Thoracic aorta (tissue), 2 donors: ENCODE measurements at places on chromosomes 1 and 21.

DNA sequence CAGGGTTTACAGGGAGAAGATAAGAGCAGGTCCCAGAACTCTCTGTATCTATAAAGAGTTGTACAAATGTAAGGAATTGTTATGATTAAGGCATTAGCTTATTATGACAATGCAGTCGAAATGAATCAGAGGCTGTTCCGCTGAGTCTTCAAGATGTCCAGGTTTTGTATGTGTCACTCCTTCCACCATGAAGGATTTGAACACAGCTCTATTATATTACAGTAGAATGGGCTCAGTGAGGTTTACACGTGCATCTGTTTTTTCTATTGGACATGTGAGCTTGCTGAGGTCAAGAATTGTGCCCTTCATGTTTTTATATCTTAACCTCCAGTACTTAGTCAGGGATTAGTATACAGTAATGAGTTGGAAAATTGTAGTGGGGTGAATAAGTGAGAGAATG lies 86.3 kb downstream of the MPZL1 start:
- no peak for DNase-seq

DNA sequence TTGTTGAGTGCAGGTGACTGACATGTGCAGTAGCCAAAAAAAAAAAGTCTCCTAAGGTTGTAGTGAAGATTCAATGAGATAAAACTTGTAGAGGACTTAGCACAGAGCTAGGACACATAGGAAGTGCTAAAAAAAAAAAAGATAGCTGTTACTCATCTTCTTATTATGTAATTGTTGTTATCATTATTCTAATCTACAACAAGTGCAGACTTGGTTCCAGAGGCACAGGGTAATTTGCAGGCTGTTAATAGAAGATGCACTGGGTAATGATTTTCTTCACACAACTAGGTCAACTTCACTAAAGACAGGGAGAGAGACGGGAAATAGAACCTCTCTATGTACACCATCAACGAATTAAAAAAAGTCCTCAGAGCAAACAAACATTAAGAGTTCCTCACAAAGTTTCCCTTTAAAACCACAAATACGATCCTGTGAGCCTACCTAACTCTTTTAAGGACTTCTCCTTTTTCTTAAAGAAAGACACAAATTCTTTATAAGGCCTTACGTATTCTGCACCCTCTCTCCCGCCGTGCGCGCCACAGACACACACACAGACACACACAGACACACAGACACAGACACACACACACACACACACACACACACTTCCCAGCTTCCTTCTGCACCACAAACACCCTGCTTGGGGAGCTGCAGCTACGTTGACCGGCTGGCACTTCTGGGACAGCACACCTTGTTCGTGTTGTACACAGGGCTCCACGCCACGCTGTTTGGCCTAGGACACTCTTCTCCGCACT lies 49.8 kb upstream of the GADD45A start:
- no peak for DNase-seq

GRCh38 chr21:16800536-16801275 lies 712.1 kb upstream of the CXADR start:
- DNase-seq = no peak

GRCh38 chr21:38765056-38765455 lies 40.7 kb upstream of the ETS2 start:
- DNase-seq = no peak

DNA sequence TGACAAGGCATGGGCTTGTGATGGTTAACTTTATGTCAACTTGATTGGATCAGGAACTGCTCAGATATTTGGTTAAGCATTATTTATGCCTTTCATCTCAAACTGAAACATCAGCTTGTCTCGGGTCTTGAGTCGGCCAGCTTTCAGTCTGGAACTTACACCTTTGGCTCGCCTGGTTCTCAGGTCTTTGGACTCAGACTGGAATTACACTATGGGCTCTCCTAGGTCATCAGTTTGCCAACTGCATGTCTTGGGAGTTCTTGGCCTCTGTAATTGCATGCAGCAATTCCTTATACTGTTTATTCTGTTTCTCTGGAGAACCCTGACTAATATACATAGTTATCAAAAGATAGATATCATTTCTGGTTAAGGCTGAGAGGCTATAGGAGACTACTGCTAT lies 653.7 kb downstream of the ADGRL2 start:
- DNase-seq = no peak

DNA sequence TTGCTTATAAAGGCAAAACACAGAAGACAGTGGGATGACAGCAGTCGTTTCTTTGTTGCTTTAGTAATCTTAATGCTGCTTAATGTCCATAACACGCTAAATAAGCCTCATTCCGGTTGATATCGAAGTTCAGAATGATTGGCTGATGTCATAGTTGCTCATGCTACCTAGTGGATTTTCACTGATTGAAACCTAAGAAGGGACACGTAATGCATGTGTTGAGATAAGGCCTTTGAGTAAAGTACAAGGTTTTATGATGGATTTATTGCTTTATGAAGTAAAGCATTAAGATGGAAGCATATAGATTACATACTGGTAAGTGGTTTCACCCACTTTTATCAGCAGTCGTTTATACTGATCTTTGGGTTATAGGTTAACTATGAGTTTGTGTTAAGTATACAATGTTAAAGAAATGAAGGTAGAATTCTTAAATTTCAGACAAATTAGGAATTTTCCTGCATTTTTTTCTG lies 25.1 kb downstream of the IARS2 start:
- DNase-seq = no peak

DNA sequence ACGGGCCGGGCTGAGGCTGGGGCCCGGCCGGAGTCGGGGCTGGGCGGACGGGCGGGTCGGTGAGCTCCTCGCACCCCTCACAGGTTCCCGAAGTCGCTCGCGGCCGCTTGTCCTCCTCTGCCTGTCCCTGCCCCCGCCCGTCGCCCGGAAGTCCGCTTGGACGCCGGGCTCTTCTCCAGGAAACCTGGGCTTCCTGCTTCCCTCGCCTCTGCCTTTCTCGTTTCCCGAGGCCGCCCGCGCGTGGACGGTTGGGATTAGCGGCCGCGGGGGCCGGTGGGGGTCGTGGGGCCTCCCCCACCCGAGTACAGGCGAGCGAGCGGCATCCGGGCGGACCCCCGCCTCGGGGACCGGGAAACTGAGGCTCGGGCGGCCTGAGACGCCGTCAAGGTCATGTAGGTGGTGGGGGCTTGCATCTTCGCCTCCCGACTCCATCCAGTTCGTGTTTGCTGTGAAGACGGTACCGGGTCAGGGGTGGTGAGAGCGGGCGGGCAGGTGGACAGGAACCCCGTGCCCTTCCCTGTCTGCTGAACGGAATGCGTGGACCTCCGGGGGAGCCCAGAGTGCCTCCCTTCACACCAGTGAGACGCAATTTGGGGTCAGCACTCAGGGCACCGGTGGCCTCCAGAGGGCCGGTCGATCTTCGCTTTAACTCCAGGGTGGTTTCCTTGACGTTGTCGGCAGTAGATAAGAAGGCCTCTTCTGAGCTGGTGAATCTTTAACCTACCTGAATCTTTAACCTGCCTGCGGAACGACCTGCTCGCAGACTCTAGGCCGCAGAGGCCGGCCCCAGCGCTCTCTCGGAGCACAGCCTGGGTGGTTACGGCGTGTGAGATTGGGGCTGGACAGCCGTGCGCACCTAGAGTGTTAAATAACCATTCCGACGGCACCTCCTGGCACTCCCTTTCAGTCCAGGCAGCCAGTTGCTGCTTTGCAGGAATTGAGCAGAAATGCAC lies 686 bp downstream of the ARF1 start:
- DNase-seq = no peak

- no peak for DNase-seq
These were observed 10.7 kb downstream of the RAB42 start for GRCh38 chr1:28602536-28603439.

GRCh38 chr1:220875260-220875659 lies 4.0 kb upstream of the HLX start:
- DNase-seq = no peak

GRCh38 chr1:15339570-15339969 lies 70.1 kb upstream of the EFHD2 start:
- DNase-seq = no peak

- no peak for DNase-seq
These were observed 378.9 kb downstream of the KCNH1 start for GRCh38 chr1:210754878-210755665.

- no peak for DNase-seq
These were observed 218.0 kb upstream of the FGGY start for GRCh38 chr1:59078866-59079265.

- no peak for DNase-seq
These were observed 61.9 kb downstream of the GPATCH2 start for GRCh38 chr1:217569021-217569420.

GRCh38 chr1:145720878-145721671 lies 1.8 kb downstream of the CD160 start:
- peak; percentile 7 for DNase-seq

DNA sequence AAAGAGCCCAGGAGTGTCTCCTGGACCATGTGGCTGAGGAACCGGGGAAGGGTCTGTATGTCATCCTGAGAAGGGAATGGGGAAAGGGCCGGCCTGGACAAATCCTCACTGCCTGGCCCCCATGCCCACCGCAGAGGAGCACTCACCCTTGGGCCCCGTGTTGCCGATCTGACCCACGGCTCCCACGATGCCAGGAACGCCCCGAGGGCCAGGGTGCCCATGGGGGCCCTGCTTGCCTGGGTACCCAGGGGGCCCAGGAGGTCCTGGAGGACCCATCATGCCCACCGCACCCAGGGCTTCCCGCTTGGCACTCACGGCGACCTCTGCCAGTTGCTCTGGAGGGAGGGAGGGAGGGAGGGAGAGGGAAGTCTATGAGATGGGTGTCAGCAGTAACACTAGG lies 14.6 kb downstream of the COL9A2 start:
- no peak for DNase-seq

DNA sequence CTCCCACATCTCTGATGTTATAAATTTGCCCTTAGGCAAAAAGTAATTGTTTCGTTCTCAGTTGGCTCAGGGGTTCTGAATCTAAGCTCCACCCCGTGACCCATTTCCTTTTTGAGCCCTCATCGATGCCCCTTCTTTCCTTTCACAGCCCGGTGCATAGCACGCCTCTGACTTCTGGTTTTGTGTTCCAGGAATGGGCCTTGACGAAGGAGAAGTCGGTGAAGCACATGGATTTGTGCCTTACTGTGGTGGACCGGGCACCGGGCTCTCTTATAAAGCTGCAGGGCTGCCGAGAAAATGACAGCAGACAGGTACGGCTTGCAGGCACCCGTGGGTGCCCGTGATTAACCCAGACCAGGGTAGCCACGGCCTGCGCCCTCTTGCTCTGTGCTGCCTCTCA lies 151.9 kb downstream of the PGBD5 start:
- DNase-seq = no peak

DNA sequence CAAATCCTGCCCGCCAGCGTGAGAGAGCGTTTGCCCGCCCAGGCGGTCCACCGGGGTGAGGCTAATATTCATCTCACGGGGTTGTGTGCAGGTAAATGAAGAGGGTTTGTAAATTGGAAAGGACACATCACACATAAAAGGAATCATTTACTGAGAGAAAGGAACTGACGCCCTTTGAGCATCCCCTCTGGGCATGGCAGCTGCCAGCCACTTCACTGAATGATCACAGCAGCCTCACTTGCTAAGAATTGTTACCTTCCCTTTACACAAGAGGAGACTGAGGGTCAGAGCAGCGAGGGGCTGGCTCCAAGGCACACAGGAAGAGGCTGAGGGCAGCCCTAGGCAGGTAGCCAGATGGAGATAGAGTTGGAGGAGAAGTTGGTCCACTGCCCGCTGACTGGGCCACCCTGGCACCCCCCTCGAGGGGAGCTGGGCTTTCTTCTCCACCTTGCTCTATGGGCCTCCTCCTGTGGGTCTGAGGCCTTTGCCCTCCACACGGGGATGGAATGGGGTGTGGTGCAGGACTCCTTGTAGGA lies 96.0 kb downstream of the FOXD2 start:
- DNase-seq = no peak

GRCh38 chr21:42472521-42472920 lies 23.5 kb downstream of the RSPH1 start:
- DNase-seq = no peak

DNA sequence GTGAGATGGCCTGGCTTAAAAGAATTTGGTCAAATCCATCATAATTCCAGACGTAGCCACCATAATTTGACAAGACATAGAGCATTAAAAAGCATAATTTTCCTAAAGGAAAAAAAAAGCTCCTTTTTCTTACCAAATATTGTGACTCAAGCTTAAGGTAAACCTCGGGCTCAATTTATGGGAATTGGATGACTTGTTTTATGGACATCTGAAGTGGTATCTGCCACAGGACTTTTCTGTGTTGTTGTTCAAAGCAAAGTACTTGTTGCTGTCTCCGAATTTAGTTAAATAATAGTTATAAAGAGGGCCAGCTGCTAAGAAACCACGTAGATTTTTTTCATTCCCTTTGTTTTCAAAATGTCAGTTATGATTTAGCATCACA lies 1.1 kb downstream of the MPZL1 start:
- DNase-seq = no peak

- no peak for DNase-seq
These were observed 37.5 kb downstream of the KCNQ4 start for GRCh38 chr1:40820911-40821693.

GRCh38 chr1:227131193-227131592 lies 187.1 kb downstream of the CDC42BPA start:
- no peak for DNase-seq

GRCh38 chr1:175901076-175901836 lies 157.9 kb upstream of the TNR start:
- no peak for DNase-seq

DNA sequence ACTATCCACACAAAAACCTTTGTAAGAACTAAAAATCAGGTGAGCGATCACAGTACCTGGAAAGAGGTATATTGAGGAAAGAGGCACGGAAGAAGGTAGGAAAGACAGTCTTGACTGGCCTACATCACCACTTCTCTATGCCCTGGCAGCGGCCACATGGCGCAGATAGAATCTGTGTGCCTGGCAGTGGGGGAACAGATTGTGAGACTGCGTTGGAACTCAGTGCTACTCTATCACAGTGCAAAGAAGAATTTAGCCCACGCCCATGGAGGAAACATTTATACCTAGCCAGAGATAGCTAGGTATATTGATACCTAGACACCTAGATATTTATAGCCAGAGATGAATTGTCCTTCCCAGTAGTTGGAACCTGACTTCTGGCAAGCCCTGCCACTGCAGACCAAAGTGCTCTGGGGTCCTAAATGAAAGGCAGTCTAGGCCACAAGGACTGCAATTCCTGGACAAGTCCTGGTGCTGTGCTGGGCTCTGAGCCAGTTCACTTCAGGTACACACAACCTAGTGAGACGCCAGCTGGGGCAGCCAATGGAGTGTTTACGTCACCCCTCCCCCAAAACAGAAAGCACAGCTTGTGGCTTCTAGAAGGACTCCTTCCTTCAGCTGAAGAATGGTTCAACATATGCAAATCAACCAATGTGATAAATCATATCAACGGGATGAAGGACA lies 51.9 kb downstream of the DHX9 start:
- DNase-seq = no peak

- DNase-seq = no peak
These were observed 4.6 kb upstream of the GMEB1 start for GRCh38 chr1:28663871-28664470.
